ENCODE measurements at places on chromosomes 1 and 21. TPM values are rescaled to one million over a fixed set of nuclear protein-coding genes. Genes with fewer than 3 reads are reported as not detected.

DNA sequence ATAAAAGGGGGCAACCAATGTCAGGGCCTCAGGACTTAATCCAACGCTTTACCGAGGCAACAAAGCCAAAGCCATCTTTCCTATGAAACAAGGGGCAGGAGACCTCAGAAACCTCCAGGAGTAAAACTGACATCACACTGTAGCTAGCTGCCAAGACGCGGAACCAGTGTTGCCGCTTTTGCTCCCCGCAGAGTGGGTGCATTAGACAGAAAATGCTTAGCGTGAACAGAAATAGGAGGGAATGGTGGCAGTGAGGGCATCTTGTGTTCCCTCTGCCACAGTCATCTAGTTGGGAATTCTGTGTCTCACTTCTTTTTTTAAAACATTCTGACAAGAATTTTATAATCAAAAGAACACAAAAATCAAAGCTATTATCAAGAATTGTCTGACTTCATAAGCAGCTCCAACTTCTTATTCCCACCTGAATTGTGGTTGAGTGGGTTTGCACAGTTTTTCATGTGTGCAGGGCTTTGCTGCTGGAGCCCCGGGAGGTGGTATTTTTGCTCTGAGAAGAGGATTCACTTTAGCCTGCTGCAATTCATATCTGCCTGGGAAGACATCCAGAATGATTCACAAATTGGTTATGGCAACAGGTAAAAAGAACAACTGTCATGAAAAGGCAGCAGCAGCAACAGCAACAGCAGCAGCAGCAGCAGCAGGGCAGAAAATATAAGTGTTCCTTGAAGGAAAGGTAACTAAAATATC lies 82.2 kb upstream of the DIRAS3 start:
- no peak for DNase-seq

DNA sequence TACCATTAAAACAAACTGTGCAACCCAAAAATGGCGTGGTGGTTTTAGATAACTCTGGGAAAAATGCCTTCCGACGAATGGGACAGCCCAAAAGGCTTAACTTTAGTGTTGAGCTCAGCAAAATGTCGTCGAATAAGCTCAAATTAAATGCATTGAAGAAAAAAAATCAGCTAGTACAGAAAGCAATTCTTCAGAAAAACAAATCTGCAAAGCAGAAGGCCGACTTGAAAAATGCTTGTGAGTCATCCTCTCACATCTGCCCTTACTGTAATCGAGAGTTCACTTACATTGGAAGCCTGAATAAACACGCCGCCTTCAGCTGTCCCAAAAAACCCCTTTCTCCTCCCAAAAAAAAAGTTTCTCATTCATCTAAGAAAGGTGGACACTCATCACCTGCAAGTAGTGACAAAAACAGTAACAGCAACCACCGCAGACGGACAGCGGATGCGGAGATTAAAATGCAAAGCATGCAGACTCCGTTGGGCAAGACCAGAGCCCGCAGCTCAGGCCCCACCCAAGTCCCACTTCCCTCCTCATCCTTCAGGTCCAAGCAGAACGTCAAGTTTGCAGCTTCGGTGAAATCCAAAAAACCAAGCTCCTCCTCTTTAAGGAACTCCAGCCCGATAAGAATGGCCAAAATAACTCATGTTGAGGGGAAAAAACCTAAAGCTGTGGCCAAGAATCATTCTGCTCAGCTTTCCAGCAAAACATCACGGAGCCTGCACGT lies 82.1 kb downstream of the PRDM2 start:
- no peak for DNase-seq

DNA sequence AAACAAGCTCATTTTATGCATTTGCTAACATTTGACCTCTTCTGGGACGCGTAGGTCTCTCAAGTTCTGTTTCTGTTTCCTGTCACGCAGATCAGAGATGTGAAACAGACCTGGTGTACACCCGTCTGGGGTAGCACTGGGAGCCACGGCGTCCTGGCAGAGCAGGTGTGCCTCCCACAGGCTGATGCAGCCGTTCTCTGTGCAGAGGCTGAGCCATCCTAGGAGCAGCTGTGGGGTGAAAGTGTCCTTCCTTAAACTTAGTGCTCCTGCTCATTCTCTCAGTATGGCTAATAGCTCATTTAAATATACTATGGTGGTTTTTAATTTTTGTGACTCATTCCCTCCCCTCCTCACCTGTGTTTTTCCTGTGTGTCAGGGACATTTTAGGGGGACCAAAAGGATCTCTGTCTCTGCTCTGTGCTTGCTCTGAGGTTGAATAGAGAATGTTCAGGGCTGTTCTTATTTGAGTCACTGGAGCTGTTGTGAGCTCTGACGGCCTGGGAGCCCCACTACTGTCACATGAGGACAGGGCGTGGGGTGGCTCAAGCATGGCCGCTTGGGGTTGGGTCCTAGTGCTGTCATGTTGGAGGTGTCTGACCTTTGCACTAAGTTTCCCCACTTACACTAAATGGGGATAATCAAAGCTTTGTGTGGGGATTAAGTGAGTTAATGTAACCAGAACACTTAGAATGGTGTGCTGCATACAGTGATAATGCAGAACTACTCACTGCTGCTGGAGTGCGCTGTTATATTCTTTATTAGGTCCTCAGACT lies 43.0 kb downstream of the GALNT2 start:
- peak; percentile 92 for DNase-seq

The CR1L gene
- not detected for total RNA-seq

The KRTAP19-1 gene
- not detected for total RNA-seq
